A549 treated with CpdA at 1 μM for 4 hours (cell line): ENCODE measurements at places on chromosomes 12 and 14. TPM values are rescaled to one million over a fixed set of nuclear protein-coding genes. Genes with fewer than 3 reads are reported as not detected.

Gene ATL1
- total RNA-seq, result 3.9 to 6.3 TPM (median 4.7 TPM) in 5 replicates

Gene DUSP6
- total RNA-seq, result 7.6 to 8.2 TPM (median 7.8 TPM) in 5 replicates

Gene KIF21A
- 19.3 to 24.1 TPM (median 21.8 TPM) in 5 replicates for total RNA-seq

Gene CCDC175
- not detected in 5 replicates for total RNA-seq

Gene GPR137C
- total RNA-seq, result 0.07 to 0.15 TPM (median 0.11 TPM) in 4 of 5 replicates, not detected in the other

Gene SOX5
- not detected in 5 replicates for total RNA-seq

Gene BHLHE41
- total RNA-seq, result 0.57 to 2.4 TPM (median 0.97 TPM) in 5 replicates

Gene SYNDIG1L
- not detected in 5 replicates for total RNA-seq

Gene PLEKHD1
- total RNA-seq, result 0.02 to 0.03 TPM in 2 of 5 replicates, not detected in the others

Gene RNASE7
- not detected in 5 replicates for total RNA-seq

Gene KCNMB4
- 0.10 to 0.18 TPM (median 0.12 TPM) in 5 replicates for total RNA-seq

Gene VWF
- total RNA-seq, result 0.09 to 0.48 TPM (median 0.15 TPM) in 5 replicates

Gene LRR1
- total RNA-seq, result 46.7 to 51.6 TPM (median 50.1 TPM) in 5 replicates

Gene FAIM2
- 0.06 to 0.14 TPM in 2 of 5 replicates, not detected in the others for total RNA-seq

Gene AQP6
- not detected in 5 replicates for total RNA-seq

Gene C12orf54
- total RNA-seq, result not detected in 5 replicates

Gene COL2A1
- total RNA-seq, result 0.02 to 0.15 TPM (median 0.08 TPM) in 3 of 5 replicates, not detected in the others

Gene ANO4
- 0.03 to 0.15 TPM (median 0.05 TPM) in 3 of 5 replicates, not detected in the others for total RNA-seq

Gene GAPDH
- total RNA-seq, result 6,616 to 9,315 TPM (median 8,933 TPM) in 5 replicates

Gene COX8C
- not detected in 5 replicates for total RNA-seq

Gene DPY19L2
- 1.7 to 2.6 TPM (median 2.1 TPM) in 5 replicates for total RNA-seq

Gene CISTR
- not detected in 5 replicates for total RNA-seq

Gene KRT74
- not detected in 5 replicates for total RNA-seq

Gene RND1
- 18.7 to 26.5 TPM (median 19.9 TPM) in 5 replicates for total RNA-seq

Gene RNASE3
- total RNA-seq, result not detected in 5 replicates

Gene OR8S1
- not detected in 5 replicates for total RNA-seq

Gene LRRK2
- 1.9 to 2.2 TPM (median 2.1 TPM) in 5 replicates for total RNA-seq

Gene PTGDR
- total RNA-seq, result not detected in 5 replicates

Gene ZFHX2
- total RNA-seq, result 0.77 to 2.4 TPM (median 1.7 TPM) in 5 replicates

Gene C12orf42
- 0.05 TPM in 1 of 5 replicates, not detected in the others for total RNA-seq

Gene KRT78
- 0.06 TPM in 1 of 5 replicates, not detected in the others for total RNA-seq

Gene LHX5
- total RNA-seq, result 0.02 TPM in 1 of 5 replicates, not detected in the others

Gene SAV1
- 19.1 to 25.1 TPM (median 23.3 TPM) in 5 replicates for total RNA-seq

Gene SCNN1A
- 2.6 to 6.0 TPM (median 3.6 TPM) in 5 replicates for total RNA-seq

Gene PPP1R1A
- total RNA-seq, result 0.10 to 0.21 TPM (median 0.11 TPM) in 3 of 5 replicates, not detected in the others

Gene TMEM116
- total RNA-seq, result 5.6 to 7.4 TPM (median 6.3 TPM) in 5 replicates
